ENCODE measurements at places on chromosomes 4 and X.

DNA sequence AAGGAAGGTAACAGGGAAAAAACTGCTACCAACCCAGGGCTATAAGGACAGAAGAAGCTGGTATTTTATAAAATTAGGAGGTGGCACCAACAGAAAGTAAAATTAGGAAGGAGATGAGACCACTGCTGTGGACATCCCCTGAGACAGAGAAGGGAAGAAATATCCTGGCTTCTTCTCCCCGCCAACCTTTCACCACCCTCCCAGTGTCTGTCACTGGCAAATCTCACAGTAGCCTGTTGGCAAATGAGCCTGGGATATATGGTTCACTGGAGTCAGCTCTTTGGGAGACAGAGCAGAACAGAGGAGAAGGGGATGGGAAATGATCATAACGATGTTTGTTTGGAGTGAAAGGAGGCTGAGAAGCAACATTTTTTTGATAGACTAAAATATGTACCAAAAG, 190.9 kb upstream of the PACRGL start:
- no peak for DNase-seq

GRCh38 chrX:9557521-9557920, 92.7 kb downstream of the TBL1X start:
- no peak for DNase-seq

GRCh38 chr4:186622788-186623464, 67.6 kb upstream of the MTNR1A start:
- no peak for DNase-seq

GRCh38 chr4:15063341-15063740, 61.1 kb downstream of the CPEB2 start:
- no peak for DNase-seq

DNA sequence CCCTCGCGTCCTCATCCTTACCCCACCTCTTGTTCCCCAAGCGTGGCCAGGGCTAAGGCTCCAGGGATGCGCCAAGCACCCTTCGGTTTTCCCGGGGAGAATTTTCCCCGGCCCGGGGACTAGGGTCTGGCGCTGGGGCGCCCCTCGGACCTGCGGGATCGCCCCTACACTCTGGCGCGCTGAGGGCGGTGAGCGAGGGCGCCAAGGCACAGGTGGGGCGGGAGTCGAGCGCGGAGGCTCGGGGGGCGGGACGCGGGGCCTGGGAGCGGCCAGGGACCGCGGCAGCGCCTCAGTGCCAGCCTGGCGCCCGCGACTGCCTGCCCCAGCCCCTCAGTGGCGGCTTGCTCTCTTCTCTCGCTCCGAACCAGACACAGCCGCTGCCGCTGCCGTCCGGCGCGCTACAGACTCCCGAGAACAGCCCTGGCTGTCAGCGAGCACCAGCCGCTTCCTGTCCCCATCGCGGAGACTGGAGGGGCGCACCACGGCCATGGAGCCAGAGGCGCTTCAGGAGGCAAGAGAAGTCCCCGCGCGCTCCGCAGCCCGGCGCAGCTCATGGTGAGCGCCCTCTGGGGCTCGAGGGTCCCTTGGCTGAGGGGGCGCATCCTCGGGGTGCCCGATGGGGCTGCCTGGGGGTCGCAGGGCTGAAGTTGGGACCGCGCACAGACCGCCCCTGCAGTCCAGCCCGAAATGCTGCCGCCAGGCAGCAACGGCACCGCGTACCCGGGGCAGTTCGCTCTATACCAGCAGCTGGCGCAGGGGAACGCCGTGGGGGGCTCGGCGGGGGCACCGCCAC, at the start of gene DRD5:
DRD5 (plus strand) TSS at position 292 of the 793 bp plus-strand sequence; CDS start at position 688, 396 bp downstream.
- DNase-seq: no peak

DNA sequence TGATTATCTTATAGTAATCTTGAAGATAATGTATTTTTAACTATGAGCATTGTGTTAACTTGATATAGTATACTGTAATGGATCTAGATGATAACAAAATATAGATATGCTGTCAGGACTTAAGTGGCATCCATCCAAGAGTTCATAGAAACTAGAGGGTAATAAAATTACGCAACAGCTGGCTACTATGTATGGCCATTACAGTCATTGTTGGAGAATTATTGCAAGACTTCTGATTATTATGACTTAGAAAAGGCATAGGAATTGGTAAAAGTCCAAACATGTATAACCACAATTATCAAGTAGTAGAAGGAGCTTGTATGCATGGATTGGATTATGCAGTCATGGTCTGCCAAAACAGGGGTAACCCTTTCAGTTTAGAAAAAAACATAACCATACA, 9.5 kb downstream of the OGT start:
- DNase-seq: no peak

- DNase-seq: no peak
Measured at GRCh38 chr4:170007113-170007512, 19.1 kb downstream of the MFAP3L start.

DNA sequence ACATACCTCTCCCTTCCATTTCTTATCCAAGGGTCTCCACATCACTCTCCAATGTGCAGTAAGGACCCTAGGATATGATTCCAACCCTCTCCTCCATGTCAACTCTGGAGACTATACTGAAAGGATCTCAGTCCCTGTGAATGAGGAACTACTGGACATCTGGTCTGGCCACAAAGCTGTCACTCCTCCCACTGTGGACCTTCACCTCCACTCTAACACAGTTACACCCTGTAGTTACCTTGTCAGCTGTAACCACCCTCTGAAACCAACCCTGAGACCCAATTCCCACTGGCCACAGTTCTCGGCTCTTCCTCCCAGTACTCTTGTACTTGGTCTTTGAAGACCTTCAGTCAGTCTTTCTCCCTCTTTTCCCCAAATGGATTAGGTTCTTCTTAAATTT, 2.9 kb downstream of the TMEM128 start:
- no peak for DNase-seq

- DNase-seq: no peak
Measured at GRCh38 chr4:26212528-26212927, 108.3 kb upstream of the RBPJ start.

- no peak for DNase-seq
Measured at GRCh38 chr4:6393544-6394475, 78.6 kb downstream of the PPP2R2C start.

GRCh38 chr4:85318415-85318814, 156.5 kb upstream of the ARHGAP24 start:
- no peak for DNase-seq

DNA sequence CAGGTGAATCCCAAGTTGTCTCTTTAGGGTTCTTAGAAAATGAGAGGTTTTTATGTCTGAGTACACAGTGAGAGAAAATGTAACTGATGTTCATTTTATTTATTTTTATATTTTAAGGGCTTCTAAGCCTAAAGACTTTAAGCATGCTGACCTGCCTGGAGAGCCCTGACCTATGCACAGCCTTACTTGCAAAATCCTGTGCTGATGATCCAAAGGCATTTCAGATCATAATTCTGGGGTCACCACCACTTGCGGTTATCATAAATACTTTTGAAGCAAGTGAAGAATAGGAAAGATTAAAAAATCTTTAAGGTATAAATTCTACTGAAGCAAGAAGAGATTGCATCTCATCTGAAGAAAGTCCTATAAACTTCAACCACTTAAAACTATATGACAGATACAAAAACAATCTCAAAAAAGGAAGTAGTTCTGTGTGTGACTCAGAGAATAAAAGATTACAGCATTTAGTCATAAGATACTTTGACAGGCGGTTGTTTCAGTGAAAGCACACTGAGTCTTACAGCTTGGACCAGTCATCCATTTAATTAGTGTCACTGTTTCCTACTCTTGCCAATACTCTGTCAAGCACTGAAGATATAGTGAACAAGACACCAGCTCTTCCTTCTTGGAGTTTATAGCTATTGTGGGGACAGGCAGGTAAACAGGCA, 245.2 kb upstream of the DIPK2B start:
- DNase-seq: no peak

- no peak for DNase-seq
Measured at GRCh38 chr4:162865102-162865501, 301.6 kb downstream of the NAF1 start.

- no peak for DNase-seq
Measured at GRCh38 chr4:52659001-52659721, at the start of gene USP46. TSS of gene USP46 (minus strand) at chr4:52659301. CDS start at chr4:52659150, 151 bp downstream.

DNA sequence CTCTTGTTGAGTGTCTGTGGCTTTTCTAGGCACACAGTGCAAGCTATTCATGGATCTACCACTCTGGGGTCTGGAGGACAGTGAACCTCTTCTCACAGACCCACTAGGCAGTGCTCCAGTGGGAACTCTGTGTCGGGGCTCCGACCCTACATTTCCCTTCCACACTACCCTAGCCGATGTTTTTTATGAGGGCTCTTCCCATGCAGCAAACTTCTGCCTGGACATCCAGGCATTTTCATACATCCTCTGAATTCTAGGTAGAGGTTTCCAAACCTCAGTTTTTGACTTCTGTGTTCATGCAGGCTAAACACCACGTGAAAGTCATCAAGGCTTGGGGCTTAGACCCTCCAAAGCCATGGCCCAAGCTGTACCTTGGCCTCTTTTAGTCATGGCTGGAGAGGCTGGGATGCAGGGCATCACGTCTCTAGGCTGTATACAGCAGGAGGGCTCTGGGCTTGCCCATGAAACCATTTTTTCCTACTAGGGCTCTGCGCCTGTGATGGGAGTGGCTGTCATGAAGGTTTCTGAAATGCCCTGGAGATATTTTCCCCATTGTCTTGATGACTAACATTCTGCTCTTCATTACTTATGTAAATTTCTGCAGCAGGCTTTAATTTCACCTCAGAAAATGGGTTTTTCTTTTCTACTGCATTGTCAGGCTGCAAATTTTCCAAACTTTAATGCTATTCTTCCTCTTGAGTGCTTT, 249.8 kb upstream of the CPEB2 start:
- DNase-seq: no peak

GRCh38 chr4:108141213-108141950, 27.4 kb downstream of the LEF1 start:
- no peak for DNase-seq

GRCh38 chr4:1171311-1172227, 814 bp downstream of the SPON2 start:
- no peak for DNase-seq

DNA sequence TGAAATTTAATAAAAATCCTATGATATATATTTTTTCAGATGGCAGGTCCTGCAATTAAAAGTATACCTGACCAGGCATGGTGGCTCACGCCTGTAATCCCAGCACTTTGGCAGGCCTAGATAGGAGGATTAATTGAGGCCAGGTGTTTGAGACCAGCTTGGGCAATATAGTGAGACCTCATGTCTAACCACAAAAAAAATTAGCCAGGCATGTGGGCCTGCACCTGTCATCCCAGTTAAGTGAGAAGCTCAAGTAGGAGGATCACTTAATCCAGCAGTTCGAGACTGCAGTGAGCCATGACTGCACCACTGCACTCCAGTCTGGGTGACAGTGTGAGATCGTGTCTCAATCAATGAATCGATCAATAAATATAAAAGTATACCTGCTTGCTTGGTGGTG, 2.5 kb downstream of the OCIAD2 start:
- DNase-seq: no peak

DNA sequence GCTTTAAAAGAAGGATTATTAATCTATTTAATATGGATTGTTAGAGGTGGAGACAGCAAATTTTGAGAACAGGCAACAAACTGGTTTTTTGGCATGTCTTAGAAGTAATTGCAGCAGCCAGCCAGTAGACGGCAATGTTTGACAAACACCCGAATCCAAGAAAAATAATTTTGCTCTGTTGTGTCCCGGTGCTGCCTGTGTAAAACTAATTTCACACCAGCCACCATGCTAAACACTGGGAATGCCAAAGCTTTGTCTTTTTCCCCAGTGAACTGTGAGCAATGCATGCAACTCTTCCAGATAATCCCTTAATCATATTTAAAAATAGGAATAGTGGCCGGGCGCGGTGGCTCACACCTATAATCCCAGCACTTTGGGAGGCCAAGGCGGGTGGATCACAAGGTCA, 25.9 kb downstream of the SMIM31 start:
- no peak for DNase-seq

- no peak for DNase-seq
Measured at GRCh38 chrX:115958687-115959359, 211.7 kb upstream of the AGTR2 start.

DNA sequence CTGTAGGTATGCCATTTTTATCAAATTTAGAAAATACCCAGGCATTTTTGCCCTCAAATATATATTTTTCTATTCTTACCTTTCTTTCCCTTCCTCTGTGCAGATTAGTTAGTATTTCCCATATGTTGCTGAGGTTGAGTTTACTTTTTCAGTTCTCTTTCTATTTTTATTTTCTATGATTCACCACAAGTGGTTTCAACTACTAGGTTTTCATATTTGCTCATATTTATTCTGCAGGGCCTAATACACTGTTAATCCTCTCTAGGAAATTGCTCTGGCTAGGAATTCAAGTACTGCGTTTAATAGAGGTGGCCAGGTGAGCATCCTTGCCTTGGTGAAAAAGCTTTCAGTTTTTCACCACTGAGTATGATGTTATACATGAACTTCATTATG, 1535.3 kb upstream of the PCDH10 start:
- no peak for DNase-seq

GRCh38 chrX:114650351-114650750, 66.5 kb downstream of the HTR2C start:
- no peak for DNase-seq

DNA sequence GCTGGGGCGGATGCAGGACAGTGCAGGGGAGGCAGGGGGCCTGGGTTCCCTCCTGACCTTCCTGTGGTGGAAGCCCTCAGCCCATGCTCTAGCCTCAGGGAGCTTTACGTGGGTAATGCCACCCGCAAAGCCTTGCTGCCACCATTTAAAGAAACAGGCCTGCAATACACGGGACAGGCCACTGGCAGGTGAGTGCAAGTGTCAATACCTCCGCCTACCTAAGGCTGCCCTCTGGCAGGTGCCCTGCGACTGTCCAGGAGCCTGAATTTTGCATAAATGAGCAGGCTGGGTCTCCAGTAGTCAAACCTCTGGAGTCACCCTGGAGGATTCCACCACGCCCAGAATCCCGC, 5.9 kb downstream of the CRMP1 start:
- DNase-seq: no peak

- no peak for DNase-seq
Measured at GRCh38 chrX:131441033-131441432, 102.8 kb upstream of the OR13H1 start.

- no peak for DNase-seq
Measured at GRCh38 chr4:161841759-161842158, 322.0 kb downstream of the FSTL5 start.

- DNase-seq: no peak
Measured at GRCh38 chr4:4330794-4331193, 40.7 kb downstream of the ZBTB49 start.

GRCh38 chr4:89570931-89571330, 263.3 kb upstream of the GPRIN3 start:
- no peak for DNase-seq

GRCh38 chr4:28792917-28793597, 1927.1 kb upstream of the PCDH7 start:
- DNase-seq: no peak

DNA sequence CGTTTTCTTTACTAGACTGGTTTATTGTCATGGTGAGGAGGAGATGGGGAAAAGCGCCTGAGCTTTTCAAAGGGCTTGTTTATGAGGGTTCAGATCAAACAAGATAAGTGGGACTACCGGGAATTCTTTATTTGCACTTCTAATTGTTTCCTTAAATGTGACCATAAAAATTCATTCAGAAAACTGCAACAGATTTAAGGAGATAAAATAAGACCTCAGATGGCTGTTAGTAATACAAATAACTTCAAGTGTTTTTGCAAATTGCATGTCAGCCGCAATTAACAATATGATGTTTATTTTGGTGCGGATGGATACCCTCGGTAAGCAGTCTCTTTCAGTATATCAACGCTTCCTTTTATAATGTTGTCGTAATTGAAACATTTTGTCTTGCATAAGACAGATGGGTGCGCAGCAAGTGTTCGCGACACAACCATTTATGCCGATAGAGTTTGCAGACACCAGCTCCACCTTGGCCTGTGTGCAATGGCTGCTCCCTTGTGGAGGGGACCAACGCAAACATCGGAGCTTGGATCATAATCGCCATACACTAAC, 151.0 kb downstream of the C4orf33 start:
- no peak for DNase-seq

Measured in NK-92 treated with Interleukin-12 subunit alpha and Interleukin-12 subunit beta, amount 100 ng/mL, for 24 hours (cell line).